Activated CD4-positive, alpha-beta T cell treated with anti-CD3 and anti-CD28 coated beads, Interleukin-2, amount 10 ng/mL, durations not matched to agents 7 days and 5 days (primary cell): ENCODE measurements at places on chromosomes 4 and X. TPM values are rescaled to one million over a fixed set of nuclear protein-coding genes. Genes with fewer than 3 reads are reported as not detected.
A peak's percentile ranks its signal among the peaks of the same experiment; 100 is the strongest.

GRCh38 chrX:40174854-40175510 is 77.2 kb upstream of the BCOR start:
- peak; percentile 32 for DNase-seq

GRCh38 chrX:112359906-112360305 is 277.3 kb upstream of the TRPC5 start:
- no peak for DNase-seq

GRCh38 chr4:100428051-100428450 is 89.8 kb downstream of the EMCN start:
- no peak for DNase-seq

GRCh38 chrX:13836575-13836974 is 19.7 kb upstream of the GPM6B start:
- DNase-seq, result no peak

DNA sequence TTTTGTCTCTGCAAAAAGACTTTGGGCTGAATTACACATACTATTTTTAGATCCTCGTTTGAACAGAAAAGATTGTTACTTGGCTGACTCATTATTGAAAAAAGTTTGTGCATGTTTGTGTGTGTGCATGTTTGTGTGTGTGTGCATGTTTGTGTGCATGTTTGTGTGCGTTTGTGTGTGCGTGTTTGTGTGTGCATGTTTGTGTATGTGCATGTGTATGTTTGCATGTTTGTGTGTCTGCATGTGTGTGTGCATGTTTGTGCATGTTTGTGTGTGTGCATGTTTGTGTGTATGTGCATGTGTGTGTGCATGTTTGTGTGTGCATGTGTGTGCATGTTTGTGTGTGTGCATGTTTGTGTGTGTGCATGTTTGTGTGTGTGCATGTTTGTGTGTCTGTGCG is 201.1 kb upstream of the FAT1 start:
- DNase-seq, result no peak

MAP7D2 gene
- total RNA-seq, result 0.12 TPM

- peak; percentile 52 for DNase-seq
Measured at GRCh38 chr4:38782452-38783108, at the start of gene TLR10. Gene TLR10 (minus strand): TSS chr4:38782990. CDS start chr4:38775590, 7,400 bp downstream.

DNA sequence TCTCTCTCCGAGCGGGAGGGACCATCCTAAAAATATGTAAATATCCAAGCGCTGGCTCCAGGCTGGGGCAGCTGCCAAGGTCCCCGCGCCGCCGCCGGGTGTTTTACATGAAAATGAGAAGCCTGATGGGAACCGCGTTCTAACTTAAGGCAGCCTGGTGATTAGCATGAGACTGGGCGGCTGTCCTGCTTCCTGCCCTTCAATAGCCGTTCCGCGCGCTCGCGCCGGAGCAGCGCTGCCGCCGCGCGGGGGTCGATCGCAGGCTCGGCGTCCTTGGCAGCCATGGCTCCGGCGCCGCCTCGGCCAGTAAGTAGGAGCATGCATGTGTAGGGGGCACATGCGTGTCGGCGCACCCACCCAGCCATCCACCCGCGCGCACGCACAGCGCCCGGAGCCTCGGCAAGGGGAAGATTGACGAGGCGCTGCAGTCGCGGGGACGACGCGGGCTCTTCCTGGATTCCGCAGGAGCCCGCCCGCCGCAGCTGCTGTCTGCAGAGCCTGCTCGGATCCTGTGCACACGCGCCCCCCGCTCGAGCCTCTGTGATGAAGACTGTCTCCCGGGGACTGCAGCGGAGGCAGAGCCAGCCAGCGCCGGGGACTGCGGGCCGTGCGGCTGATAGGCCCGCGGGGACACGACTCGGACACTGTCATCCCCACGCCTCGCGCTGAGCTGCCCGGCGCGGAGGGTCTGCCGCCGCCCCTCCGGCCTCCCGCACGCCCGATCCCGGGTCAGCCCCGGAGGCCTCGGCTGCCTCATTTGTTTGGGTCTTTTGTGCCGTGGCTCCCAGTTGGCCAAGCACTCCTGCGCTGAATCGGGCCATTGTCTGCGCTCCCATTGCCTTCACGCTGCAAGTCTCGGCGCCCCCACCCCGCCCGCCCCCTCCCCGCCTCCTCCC is 734 bp downstream of the STOX2 start:
- DNase-seq, result peak; percentile 6

GRCh38 chr4:153763404-153763803 is 3.6 kb upstream of the RNF175 start:
- peak; percentile 13 for DNase-seq

DNA sequence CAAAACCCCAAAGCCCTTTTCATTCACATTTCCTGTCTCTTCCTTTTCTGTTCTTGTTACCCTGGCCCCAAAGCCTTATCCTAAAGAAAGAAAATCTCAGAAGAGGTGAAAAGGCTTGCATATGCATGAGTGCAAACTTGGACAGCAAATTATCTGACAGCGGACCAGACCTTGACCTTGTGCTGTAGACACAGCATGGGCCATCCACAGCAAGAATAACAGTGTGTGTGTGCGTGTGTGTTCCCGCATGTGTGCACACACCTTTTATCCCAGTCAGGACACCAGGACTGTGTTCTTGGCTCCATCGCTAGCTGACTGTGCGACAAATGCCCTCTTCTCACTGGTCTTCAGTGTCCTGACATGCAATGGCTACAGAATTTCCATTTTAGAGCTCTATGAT is 35.3 kb downstream of the ZBTB49 start:
- no peak for DNase-seq

DNA sequence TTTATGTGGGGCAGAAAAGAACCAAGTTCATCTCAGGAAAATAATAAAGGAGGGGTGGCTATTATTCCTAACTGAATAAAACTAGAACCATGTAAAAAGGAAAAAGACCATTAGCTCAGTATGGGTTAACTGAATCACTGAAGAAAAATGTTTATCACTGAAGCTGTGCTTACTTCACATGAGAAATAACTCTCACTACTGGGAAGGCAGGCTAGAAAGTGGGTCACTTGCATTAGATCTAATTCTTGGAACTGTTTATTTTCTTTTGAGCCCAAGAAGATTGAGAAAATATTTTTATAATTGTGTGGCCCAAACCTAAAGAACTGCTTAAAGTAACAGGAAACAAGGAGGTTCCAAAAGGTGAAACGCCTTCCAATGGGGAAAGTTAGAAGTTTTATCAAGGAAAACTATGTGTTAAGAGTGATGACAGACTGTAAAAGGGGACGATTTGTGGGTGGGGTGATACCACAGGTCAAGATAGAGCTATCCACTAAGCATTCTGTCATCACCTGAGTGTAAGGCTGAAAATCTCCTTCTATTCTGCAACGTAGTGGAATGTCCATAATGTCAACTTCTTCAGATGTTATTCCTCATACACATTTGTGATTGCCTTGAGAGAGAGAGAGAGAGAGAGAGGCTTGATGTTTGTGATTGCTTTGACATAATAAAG is 1083.5 kb downstream of the PCDH7 start:
- no peak for DNase-seq

UXT gene
- 181 TPM for total RNA-seq

DNA sequence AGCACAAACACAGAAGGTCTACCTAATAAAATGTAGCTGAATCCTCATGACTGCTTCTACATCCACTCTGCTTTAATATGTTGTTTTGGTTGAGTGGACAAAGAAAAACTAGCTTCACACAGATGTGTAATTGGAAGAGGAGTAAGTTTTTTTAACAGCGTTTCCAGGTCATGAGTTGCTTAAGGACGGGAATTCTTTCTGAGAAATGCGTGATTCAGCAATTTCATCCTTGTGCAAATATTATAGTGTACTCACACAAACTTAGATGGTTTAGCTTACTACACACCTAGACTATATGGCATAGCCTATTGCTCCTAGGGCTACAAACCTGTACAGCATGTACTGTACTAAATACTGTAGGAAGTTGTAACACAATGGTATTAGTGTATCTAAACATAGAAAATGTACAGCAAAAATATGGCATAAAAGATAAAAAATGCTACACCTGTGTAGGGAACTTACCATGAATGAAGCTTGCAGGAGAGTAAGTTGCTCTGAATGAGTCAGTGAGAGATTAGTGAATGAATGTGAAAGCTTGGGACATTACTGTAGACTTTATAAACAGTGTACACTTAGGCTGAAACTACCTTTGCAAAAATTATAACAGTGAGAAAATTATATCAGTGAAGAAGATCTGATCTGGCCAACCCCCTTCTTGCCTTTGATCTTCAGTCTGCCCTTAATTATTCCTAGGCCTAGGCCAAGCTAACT is 70.8 kb upstream of the IL15 start:
- no peak for DNase-seq

SGMS2 gene
- total RNA-seq, result 0.42 TPM

- peak; percentile 77 for DNase-seq
Measured at GRCh38 chr4:6180841-6181631, 19.3 kb downstream of the JAKMIP1 start.

- DNase-seq, result no peak
Measured at GRCh38 chr4:112589206-112589605, 47.5 kb downstream of the ZGRF1 start.

PPEF2 gene
- 0.12 TPM for total RNA-seq

TEC gene
- total RNA-seq, result 1.0 TPM
